ENCODE measurements at places on chromosomes 4 and X.

DNA sequence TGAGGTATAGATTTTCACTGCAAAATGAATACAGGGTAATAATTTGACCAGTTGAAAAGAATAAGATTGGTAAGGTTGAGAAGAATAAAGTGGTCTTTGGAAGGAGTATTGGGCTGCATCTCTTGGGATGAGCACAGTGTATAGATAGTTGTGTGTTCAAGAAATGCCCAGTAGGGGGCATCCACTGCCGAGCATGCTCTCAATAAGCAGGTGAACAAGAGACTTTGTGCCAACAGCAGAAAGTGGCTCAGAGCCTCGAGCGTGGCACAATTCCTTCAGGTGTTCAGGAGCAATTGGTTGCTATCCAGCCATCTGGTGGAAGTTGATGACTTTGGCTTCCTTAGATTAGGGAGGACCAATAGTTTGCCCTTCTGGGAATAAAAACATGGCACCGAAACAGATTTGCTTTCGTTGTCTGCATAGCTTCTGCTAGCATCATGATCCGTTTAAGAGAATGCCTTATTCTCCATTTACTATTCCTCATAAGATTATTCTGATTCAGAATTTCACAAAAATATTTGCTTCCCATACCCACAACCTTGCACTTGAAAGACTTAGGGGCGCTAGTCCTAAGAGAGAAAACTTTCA is 258.1 kb upstream of the NEIL3 start:
- DNase-seq: no peak

DNA sequence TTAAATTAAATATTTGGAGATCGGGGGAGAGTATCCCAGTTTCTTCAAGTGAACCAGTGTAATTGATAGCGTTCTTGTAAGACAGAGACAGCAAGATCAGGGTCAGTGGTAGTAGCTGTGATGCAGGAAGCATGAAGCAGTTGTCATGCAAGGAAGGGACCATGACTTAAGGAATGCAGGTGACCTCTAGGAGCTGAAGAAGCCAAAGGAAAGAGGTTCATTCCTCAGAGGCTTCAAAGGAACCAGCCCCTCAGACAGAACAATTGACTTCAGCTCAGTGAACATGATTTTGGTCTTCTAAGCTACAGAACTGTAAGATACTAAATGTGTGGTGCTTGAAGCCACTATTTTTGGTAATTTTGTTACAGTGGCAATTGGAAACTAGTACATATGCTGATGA is 51.6 kb downstream of the GLRB start:
- no peak for DNase-seq

DNA sequence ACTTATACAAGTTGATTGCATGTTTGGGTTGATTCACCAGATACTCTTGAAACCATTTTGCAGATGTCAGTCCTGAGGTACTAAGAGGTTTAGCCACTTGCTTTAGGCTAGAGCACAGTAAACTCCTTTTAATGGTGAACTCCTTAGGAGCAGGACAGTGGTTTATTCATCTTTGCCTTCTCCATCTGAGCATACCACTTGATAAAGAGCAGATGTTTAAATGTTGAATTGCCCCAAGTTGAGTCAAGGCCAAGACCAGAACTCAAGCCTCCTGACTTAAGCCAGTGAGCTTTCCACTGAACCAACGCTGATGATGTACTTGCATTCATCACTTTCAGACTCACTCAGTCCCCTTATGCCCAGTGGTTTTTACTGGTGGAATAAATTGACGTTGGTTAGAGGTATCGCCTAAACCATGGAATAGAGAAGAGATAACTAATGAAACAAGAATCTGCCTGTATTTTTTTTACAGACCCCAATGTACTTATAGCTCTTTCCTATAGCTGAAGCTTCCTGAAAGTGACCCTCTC is 7.5 kb downstream of the DAPP1 start:
- no peak for DNase-seq

DNA sequence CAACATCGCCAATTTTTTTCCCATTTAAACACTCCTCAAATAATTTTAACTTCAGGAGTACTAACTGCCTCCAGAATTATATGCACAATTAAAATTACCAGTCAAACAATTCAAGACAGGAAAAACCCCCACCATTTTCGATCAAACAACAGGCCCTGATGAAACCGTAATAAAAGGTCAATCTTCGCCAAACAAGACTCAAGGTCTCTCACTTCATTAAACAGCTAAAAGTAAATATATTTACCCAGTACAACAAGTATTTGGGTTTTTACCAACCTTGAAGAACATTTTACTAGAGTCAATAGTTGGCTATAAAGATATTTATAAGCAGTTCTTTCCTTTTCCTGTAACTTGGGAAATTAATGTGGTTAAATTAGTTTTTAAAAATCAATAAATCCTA is 28.3 kb downstream of the RFC1 start:
- no peak for DNase-seq

DNA sequence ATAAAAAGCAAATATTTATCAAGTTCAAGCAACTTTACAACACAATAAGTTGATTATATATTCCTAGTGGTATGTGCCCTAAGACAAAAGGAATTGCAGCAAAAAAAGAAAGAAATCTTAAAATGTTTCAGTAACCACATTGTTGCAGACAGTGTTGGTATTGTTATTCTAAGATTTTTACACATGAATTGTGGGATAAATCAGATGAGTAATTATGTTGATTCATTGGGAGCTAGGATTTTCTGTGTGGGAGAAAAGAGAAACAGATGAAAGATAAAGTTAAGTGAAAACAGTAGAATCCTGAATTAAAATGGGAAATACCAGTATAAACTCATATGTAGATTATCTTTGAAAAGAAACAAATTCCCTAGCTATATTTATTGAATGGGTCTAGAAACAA is 362.4 kb downstream of the PPP3CA start:
- DNase-seq: no peak

DNA sequence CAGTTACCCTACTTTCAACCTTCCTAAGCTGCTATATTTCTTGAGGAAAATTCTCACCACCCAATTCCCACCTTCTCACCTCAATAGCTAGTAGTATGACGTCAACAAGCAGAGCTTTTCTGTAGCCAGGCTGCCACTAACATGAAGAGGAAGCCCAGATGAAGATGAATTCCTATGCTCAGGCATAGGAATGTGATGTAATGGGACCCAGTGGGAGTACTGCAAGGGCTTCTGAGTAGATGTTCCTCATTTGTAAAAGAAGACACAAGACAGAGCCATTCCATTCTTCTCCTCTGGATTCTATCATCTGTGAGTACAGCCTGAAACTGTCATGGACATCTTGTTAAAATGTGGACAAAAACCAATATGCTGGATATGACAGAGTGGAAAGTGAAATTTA is 81.6 kb upstream of the KLF3 start:
- no peak for DNase-seq

DNA sequence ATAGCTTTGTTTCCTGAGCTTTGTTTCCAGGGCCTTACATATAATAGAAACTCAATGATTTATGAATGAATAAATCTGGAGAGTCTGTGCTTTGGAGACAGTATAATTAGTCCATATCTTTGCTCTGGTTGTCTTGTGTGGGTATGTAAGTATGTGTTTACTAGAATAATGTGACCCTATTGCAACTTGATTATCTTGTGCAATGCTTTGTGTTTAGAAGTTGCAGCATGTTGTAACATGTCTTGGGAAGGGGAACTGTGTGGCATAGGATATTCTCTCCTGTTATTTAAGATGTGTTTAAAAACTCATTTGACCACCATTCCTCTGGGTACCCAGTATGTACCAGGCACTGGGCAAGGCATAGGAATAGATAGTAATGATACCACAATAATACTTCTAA is 6.1 kb downstream of the SPATA18 start:
- no peak for DNase-seq

GRCh38 chrX:15914486-15914885 is 59.9 kb upstream of the AP1S2 start:
- DNase-seq: no peak

DNA sequence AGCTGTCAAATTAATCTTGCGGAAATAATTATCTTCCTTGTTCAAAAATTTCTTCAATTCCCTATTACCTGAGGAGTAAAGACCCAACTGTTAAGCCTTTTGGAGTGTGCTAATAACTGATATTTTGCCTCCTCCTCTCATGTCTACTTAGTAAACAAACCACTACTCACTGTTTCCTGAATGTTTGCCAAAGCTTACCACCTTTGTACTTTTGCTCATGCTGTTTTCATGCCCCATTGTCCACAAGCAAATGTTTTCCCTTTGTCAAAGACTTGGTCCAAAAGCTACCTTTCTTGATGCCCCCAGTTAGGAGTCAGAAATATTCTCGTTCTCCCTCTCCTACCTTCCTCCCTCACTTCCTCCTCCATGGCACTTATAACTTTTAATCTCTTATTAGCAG is 226.1 kb downstream of the ENOX2 start:
- DNase-seq: no peak

DNA sequence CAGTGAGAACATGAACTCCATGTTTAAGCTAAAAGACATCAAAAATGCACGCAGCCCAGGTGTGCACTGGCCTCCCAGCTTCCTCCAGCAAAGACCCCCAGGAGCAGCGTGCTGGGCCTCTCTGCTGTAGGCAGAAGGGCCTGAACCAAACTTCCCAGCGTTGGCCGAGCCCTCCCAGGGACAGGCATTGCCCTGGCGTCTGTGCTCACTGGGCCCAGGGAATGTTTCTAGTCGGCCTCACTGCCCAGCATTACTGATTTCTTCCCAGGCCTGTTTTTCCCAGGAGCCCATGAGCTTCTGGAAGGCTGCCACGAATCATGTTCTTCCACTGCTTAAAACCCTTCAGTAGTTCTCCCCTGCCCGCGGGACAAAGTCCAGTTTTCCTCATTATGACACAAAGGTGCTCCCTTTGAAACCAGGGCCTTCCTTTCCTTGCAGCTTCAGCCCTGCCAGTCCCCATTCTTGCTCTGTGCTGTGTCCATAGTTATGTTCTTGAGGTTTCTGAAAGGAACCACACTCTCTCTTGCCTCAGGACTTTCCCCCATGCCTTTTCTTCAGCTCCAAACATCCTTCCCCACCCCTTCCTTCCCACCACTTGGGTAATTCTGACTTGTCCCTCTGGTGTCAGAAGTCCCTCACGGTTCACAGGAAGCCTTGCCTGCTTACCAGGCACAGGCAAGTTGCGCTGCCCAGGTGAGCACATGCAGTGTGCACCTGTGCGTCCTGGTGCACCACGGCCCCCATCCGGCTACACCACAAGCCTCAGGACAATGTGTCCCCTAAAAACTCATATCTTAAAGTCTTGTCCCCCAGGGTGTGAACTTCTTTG is 93.4 kb upstream of the ENPP6 start:
- DNase-seq: no peak

GRCh38 chrX:121864561-121864960 is 817.2 kb downstream of the GLUD2 start:
- no peak for DNase-seq
